ENCODE measurements at places on chromosomes 1 and 21. TPM values are rescaled to one million over a fixed set of nuclear protein-coding genes. Genes with fewer than 3 reads are reported as not detected.

- no peak for DNase-seq
Measured at GRCh38 chr1:111488669-111489068, 14.8 kb downstream of the ADORA3 start.

DNA sequence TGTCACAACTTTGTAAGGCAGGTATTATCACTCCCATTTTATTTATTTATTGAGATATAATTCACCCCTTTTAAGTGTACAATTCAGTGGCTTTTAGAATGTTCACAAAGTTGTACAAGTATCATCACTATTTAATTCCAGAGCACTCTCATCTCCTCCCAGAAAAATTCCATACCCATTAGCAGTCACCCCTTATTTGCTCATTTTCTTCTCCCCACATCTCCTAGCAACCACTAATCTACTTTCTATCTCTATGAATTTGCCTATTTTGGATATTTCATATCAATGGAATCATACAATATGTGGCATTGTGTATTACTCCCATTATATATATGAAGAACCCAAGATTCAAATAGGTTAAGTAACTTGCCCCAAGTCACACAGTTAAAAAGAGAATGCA, 7.0 kb downstream of the DSTYK start:
- DNase-seq, result no peak

- no peak for DNase-seq
Measured at GRCh38 chr1:77170687-77171086, 48.5 kb downstream of the PIGK start.

- no peak for DNase-seq
Measured at GRCh38 chr1:3063379-3064295, 5.4 kb upstream of the PRDM16 start.

- DNase-seq, result no peak
Measured at GRCh38 chr1:171636141-171636540, 14.1 kb downstream of the MYOCOS start.

DNA sequence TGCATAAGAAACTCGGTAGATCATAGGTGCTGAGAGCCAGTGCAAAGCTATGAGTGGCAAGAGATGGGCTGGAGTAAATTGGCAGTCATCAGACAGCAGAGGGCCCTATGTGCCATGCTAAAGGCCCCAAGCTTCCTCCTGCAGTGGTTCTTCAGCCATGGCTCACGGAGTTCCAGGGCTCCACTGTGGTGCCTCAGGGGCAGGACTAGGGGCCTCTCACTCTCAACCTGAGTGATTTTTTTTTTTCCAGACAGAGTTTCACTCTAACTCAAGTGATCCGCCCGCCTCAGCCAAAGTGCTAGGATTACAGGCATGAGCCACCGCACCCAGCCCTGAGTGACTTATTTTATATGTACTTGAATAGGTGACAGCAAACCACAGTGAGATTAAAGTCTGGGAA, 10.4 kb upstream of the GJA8 start:
- DNase-seq, result no peak

DNA sequence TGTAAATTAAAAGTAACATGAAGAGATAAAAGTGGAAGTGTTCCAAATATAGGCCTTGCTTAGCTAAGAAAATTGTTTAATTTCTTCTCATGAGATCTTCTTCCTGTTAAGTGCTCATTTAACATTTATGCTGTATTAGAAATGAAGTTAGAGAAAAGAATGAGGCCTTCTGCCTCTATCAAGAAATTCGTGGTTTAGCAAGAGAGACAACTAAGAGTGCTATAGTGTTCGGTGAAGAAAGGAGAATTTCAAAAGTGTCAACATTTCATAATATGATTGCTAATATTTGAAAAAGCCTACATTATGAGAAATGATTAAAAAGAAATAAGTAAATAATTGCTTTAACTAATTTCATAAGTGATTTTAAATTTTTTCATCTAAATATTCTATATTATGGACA, 18.8 kb upstream of the MNDA start:
- no peak for DNase-seq

DNA sequence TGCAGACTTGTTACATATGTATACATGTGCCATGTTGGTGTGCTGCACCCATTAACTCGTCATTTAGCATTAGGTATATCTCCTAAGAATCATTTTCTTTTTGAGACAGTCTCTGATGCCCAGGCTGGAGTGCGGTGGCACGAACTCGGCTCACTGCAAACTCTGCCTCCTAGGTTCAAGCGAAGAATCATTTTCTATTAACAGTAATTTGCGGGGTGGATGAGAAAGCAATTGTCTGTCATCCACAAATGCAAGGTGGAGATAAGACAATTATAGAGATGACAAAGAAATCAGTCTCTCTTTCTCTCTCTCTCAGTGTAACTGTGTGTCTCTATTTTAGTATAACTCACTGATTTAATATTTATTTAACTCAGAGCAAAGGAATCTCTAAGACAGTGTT, 131.0 kb upstream of the KIAA1614 start:
- no peak for DNase-seq

Gene SYPL2
- total RNA-seq, result not detected

Gene CD1B
- total RNA-seq, result not detected

Gene CD5L
- not detected for total RNA-seq

Gene POLR3C
- total RNA-seq, result 43.5 TPM

Gene SDC3
- 0.64 TPM for total RNA-seq

Gene DCST1
- total RNA-seq, result 0.14 TPM

All from CD4-positive, alpha-beta memory T cell (primary cell).